NCI-H510A (cell line): ENCODE measurements at places on chromosomes 16 and 17.

- no peak for DNase-seq
Observed at GRCh38 chr17:51818777-51819176, 339.7 kb downstream of the CA10 start.

- no peak for DNase-seq
Observed at GRCh38 chr16:58306327-58306726, 11.5 kb upstream of the PRSS54 start.

DNA sequence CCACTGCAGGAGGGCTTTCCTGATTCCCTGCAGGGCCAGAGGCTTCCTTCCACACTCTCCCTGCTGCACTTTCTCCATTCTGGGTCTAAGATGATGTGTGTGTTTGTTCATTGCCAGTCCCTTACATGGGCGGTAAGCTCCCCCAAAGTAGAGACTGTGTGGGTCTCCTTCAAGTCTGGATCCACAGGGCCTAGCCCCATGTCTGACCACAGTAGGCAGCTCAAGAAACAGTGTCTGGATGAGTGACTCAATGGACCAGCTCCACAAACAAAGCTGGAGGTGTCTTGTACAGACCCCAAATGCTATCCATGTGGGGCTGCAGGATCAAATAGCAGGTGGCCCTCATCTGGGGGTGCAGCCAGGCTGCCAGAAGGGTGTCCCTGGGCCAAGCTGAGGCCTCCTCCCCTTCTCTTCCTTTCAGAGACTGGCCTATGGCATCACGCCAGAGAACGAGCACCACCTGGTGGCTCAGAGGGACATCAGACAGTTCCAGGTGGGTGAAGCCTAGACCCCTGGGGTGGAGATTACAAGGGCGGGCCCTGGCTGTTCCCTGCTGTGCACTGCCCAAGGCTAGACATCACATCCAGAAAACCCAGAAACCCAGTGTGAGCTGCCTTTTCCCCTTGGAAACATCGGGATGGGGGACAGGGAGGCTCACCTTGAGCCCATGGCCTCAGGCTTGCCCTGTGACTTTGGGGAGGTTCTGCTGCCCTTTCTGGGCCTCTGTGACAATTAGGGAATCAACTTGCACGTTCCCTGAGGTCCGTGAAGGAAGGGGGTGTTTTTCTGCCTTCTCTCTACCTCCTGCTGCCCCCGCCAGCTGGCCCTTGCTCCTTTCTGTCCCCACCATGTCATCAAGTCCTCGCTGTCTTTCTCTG lies 45.9 kb downstream of the SLC6A2 start:
- DNase-seq = no peak

DNA sequence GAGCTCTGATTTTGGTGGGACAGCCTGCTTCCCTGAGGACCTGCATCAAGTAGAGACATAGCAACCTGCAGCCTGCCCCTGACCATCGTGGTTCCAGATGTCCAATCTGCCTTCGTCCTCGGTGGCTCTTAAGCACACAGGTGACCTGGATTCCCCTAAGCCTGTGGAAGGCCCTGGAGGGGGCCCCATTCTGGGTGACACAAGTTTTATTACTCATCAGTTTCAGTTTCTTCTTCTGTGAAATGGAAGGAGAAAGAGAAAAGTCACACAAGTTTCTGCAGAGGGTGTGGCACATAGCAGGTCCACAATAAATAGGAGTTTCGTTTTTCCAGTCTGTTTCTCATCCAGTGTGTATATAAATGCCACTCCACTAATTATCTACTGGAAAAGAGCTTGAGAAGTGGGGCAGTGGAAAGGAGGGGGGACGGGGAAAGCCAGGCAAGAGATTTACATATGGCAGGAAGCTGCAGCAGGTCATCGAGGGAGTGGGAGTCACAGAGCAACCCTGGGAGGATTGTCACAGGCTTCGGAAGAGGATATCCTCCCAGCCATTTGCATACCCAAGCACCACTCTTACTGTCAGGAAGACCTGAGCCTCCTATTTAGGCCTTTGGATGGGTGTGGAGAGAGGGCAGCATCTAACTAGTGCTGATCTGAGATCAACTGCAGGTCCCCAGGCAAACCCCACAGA lies 10.0 kb upstream of the NOS2 start:
- DNase-seq = peak; percentile 51

DNA sequence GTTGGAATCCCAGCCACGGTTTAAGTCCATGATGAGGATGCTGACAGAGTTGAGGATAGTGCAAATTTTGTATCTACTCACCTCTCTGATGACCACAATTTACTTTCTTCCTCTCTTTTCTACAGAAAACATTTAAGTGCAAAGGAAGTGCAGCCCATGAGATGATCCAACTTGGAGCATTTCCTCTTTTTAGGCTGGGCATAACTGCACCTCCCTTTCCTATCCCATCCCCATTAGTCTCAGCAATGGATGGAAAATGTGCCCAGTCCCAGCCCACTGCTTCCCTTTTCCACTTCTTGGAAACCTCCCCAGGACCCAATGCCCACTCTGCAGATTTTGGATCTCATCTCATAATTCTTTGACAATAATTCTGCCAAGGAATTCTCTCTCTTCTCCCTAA lies 16.6 kb upstream of the CCL8 start:
- DNase-seq = no peak

DNA sequence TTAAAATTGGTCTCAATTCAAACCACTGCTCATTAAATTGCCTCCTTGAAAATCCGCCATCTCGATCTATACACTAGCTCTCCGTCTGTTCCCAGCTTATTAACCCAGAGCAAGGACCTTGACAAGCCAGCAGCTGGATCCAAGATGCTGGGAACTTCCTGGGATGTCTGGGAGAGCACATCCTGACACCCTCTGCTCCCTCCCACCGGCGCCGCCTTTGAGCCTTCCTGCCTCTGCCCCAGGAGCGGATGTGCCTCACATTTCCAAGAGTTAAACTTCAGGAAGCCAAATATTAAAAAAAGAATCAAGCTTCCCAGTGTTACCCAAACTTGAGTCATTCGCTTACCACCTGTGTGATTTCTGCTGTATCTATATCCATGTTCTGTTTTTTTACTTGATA lies 107.9 kb downstream of the HAPSTR1 start:
- no peak for DNase-seq

DNA sequence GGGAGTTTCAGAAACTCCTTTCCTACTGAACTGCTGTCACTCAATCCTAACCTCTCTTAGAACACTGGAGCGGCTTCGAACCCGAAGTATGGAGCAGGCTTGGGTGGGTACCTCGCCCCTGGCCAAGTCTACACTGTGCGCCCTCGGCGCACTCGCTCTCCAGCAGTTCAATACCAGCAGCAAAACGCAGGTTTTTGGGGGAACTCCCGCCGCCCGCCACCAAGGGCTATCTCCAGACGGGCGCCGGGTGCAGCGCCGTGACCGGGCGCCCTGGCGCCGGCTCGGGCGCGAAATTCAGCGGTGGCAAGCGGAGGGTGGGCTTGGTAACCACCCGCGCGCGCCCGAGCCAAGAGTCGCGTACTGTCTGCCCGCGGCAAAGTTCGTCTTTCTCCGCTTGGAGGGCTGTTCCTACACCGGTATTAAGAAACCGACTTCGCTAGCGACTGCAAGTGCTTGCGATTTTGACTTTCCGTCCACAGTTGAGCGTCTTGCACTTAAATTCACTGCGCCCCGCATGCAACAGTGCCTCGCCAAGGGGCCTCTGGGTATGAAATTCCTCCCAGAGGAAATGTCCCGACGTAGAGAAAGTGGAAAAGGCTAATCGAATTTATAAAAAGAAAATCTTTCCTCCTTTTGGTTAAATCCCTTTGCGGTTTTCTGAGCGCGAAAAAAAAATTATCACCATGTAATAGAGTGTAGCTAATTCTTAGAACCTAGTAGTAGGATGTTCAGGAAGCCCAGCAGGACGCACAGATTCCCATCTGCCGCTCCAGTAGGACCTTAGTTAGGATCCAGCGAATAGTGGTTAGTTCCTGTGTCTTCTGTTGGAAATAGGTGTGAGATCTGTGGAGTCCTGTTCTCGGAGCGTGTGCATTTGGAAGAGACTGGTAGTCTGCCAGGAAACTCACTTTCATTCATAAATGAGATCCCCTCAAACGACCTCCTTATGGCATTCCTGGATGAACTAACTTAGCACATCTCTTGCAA lies 5.0 kb upstream of the SALL1 start:
- no peak for DNase-seq

DNA sequence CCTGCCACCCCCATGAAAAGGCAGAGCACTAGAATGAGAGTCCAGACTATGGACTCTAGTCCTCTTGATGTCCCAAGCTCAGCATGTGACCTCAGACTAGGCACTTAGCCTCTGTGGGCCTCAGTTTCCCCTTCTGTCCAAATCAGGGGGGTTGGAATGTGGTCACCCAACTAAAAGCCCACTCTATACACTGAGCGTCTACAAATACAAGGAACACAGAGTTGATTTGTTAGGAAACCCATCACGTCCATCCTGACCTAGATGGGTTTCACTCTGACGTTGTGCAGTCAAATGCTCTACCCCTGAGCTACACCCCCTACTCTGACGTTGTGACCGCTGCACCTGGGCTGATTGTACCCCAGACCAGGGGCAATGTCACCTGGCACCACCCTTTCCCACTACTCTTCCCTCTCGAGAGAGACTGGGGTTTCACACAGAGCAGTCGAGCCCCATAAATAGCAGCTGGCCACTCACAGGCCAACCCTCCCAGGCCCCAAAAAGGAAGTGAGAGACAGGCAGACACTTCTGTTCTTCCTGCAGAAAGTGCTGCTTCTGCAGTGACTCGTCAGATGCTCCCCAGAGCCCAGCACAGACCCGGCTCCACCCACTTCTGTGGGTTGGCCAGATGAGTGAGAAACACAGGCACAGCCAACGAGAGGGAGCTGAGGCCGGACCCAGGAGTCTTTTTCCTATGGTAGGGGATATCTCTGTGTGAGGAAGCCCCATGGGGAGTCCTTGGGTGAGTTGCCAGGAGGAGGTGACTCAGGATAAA lies 16.1 kb upstream of the TNFRSF13B start:
- no peak for DNase-seq

- no peak for DNase-seq
Observed at GRCh38 chr17:14755002-14755401, 454.1 kb downstream of the HS3ST3B1 start.

DNA sequence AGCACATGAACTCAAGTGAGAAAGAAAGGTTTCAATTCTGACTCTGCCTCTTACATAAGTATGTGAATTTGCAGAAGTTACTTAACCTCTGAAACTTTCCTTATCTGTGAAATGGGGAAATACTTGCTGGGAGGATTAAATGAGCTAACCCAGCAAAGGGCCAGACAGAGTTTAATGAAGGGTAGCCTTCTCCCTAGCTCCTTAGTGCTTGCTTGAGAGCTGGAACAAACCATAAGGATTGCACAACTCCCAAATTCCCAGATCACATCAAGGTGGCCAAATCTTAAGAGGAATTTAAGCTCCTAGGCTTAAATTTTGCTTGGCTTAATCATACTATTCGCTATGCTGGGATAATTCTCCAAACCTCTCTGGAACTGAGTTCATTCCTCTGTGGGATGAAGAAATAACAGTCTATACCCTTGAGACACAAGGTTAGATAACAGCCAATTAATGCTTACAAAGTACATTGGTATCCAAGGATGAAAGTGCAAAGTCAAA lies 11.8 kb upstream of the WSB1 start:
- DNase-seq = no peak

- peak; percentile 18 for DNase-seq
Observed at GRCh38 chr17:73091770-73092522, 542 bp downstream of the SLC39A11 start.

DNA sequence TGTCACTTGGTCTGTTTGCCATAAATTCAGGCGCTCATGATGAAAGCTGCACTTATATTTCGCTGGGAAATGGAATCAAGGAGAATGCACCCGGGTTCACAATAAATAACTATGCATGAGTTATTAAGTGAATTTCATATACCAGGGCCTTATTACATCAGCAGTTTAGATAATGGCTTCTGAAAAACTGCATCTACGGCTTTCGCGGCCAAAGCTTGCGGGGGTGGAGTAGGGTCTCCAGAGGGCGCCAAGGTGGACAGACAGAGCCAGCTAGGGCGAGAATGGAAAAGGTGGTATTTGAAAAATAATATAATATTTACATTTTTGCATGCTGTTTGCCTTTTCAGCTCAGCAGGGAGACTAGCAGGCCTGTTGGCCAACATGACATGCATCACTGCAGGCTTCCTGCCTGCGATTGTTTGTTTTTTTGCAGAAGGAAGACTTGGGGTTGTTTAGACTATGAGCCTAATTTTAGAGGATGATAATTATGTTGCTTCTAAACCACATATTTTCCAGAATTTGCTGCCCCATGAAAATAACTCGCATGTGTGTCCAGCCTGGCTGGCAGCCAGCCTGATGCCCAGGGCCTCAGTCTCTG lies 173.8 kb upstream of the IRX3 start:
- DNase-seq = no peak

DNA sequence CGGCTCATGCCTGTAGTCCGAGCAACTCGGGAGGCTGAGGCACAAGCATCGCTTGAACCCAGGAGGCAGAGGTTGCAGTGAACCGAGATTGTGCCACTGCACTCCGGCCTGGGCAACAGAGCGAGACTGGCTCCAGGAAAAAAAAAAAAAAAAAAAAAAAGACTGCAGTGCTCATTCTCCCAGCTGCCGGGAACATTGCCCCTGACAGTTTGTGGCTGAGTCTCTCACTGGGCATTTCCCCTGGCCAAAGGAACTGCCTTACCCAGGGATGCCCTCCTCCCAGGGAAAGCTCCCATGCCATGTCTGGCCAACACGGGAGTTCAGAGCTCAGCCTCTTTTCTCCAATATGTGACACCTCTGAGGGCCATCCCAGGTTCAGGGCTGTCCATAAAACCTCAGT lies 21.3 kb upstream of the USP10 start:
- no peak for DNase-seq

DNA sequence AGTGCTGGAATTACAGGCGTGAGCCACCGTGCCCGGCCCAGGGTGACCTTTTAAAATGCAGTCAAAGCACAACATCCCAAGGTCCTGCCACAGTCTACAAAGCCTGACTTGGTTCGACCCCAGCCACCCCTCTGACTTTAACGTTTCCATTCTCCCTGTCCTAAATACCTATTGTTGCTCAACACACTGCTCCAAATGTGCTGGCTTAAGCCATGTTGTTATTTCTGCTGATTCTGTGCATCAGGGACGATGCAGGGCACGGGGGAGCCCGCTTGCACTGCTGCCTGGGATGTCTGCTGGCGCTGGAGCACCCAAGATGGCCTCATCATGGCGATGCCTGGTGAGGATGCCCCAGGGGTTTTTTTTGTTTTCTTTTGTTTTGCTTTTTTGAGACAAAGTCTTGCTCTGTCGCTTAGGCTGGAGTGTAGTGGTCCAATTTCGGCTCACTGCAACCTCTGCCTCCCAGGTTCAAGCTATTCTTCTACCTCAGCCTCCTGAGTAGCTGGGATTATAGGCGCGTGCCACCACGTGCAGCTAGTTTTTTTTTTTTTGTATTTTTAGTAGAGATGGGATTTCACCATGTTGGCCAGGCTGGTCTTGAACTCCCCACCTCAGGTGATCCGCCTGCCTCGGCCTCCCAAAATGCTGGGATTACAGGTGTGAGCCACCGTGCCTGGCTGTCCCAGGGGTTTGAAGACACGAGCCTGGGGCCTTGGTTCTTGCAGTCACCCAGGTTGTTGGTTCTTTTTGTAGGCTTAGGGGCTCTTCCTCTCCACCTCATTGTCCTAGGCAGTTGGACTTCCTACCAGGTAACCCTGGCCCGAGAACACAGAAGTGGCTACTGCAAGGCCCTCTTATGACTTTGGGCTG lies 22.9 kb downstream of the TMC7 start:
- DNase-seq = no peak

- DNase-seq = no peak
Observed at GRCh38 chr16:87201790-87202189, 115.4 kb downstream of the C16orf95 start.

- no peak for DNase-seq
Observed at GRCh38 chr17:17500999-17501605, 4.9 kb upstream of the RASD1 start.

- no peak for DNase-seq
Observed at GRCh38 chr17:2710803-2711607, 559 bp downstream of the CLUH start.
